ENCODE measurements at places on chromosomes 11 and 22.
A peak's percentile ranks its signal among the peaks of the same experiment; 100 is the strongest.

GRCh38 chr22:32765132-32765618 lies 36.3 kb upstream of the TIMP3 start:
- no peak for DNase-seq

DNA sequence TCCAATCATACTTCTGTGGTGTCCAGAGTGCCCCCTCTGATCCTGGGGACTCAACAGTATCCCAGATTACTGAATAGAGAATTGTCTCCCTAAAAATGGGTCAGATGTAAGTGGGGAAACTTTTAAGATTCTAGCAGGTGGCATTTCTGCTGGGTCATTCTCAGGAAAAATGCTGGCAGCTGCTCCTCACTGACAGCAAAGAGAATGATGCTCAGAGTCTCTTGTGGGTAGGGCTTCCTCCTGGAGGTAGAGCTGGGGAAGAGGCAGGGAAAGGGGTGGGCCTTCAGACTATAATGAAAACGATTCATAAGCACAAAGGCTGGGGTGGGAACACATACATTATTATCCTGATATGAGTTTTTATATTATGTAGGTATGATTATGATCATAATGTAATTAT lies 647.2 kb downstream of the NELL1 start:
- no peak for DNase-seq

GRCh38 chr11:504053-504993 lies 2.7 kb downstream of the RNH1 start:
- DNase-seq: no peak

- DNase-seq: no peak
These were observed 9.6 kb upstream of the C1QTNF6 start for GRCh38 chr22:37197451-37198257.

DNA sequence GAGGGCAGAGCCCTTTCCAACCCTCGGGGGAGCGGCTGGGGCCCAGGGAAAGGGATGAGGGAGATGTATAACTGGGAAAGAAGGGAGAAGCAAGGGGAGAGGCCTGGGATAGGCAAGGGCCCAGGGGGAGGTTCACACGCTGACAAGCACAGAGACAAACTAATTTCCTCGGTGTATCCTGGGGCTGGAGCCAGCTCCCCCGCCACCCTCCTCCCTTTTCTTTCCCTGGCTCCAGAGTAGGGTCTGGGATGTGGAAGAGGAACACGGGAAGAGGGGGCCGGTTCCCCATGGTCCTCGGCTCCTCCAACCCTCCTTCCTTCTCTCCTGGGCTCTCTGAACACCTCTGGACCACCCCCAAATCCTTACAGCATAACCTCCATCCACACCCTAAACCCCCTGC lies 6.9 kb downstream of the CLCF1 start:
- no peak for DNase-seq

GRCh38 chr11:15342163-15342562 lies 227.4 kb downstream of the INSC start:
- DNase-seq: no peak

GRCh38 chr11:130124096-130124495 lies 35.5 kb upstream of the ST14 start:
- peak; percentile 74 for DNase-seq

DNA sequence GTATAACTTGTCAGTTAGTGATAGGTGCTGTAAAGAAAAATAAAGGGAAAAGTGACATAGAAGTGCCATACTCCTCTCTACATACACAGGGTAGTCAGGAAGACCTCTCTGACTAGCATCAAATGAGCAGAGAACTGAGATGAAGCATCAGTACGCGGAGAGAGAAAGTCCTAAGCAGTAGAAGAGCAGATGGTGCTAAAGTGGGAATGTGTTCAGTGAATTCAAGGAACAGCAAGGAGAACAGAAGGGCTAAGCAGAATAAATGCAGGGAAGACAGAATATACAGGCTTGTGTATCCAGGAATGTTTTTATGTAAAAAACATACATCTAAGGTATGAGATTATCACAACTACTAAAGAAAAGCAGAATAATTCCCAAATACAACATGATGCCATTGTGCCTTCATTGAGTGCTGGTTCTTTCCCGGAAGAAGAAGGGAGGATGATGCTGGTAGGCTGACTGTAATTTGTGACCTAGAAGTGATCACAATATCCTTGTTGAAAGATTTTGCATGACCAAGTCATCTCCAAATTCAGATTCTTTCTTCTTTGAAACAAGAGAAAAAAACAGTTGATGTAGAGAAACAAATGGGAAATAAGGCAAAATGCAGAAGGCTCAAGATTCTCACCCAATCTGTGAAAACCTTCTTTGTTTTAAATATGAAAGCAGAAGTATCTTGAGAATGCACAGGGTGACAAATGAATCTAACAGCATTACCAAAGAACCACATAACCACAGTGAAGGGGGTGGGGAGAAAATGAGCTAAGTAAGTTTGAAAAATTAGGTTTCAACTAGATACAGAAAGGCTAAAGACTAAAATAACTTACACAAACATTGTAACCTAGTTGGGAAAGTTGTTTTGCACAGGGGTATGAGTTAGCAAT lies 20.5 kb downstream of the MRE11 start:
- peak; percentile 44 for DNase-seq

- DNase-seq: no peak
These were observed 68.9 kb downstream of the CYTH4 start for GRCh38 chr22:37351232-37351631.

DNA sequence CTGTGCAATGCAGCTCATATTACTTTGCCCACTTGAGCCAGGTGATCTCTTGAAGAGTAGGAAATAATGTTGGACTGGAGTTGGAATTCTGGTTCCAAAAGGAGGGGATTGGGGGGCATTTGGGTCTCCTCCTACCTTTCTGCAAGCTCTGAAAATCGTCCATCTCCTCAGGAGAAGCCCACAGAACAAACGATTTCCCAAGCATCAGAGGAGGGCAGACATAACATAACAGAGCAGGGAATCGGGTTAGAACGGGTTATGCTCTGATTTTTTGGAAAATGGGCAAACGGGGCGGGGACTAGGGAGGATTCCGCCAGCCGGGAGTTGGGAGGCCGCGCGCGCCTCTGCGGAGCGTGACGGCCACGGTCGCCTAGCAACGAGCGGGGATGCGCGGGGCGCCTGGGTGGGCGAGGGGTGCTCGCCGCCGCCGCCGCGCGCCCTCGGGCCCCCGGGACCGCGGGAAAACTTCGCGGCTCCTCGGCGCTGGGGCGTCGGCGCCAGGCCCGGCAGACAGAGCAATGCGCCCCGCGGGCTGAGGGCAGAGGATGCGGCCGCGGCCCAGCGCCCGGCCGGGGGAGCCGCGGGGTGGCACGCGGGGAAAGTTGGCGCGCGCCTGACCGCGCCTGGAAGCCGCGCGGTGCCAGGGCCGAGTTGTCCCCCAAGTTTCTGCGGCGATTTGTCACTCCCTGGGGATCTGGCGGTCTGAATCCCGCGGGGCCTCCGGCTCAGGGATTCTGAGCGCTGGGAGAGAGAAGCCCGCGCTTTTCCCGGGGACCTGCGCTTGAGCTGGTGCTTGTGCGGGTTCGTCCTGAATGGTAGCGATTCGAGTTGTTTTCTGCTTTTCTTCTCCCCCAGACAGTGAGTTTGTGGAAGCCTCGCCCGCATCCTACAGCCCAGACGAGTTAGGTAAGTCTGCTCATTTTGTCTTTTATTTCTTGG lies 27.8 kb upstream of the AMOTL1 start:
- no peak for DNase-seq

GRCh38 chr11:95915051-95915450 lies 8.9 kb downstream of the MTMR2 start:
- DNase-seq: no peak

- DNase-seq: no peak
These were observed 22.0 kb upstream of the MYRF start for GRCh38 chr11:61730240-61730994.

GRCh38 chr11:63883791-63884190 lies 33.2 kb downstream of the RCOR2 start:
- DNase-seq: no peak

DNA sequence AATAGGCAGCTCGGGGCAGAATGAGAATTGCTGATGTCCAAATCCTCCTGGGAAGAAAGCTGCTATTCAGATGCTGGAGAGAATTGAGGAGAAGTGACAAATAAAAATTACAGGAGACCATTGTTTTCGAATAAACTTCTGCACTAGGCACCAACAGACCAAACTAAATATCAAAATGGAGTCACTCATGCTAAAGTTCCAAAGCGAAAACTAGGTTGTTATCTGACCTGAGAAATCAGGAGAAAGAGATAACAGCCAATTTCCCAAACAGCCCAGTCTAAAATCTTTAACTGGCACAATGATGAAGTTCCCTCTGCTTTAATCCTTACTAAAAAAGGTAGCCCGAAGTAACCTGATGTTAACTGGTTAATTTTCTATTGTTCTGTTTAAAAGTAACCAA lies 112.8 kb upstream of the APOA1 start:
- no peak for DNase-seq

- DNase-seq: no peak
These were observed 565.8 kb downstream of the BUD13 start for GRCh38 chr11:116207019-116207418.

DNA sequence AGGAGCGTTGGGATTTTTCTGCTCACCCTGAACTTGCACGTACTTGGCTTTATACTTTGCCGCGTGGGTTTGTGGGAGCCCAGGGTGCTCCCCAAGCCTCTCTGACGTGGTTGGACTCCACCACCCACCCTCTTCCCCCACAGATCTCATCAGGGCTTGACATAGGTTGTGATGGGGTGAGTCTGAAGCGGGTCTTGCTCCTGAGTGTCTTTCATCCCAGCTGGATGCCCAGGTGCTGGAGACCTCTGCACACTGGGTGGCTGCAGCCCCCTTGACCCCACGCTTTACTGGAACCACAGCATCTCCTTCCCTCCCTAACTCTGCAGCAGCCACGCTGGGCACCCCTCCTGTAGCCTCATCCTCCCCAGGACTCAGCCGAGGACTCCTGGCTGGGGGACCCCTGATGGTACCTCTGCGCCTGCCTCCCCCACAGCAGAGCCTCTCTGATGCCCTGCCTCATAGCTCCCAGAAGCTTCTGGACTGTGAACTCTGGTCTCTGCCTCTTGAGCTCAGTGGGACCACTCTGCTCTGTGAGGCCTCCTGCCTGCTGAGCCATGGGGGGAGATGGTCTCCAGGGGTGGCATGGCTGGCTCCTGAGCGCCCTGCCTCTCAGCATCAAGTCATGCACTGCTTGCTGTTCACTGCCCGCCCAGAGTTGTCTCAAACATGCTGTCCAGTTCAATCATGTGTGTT lies 45.2 kb downstream of the MYEOV start:
- DNase-seq: no peak

- no peak for DNase-seq
These were observed 475.5 kb downstream of the TBC1D22A start for GRCh38 chr22:47237890-47238480.

DNA sequence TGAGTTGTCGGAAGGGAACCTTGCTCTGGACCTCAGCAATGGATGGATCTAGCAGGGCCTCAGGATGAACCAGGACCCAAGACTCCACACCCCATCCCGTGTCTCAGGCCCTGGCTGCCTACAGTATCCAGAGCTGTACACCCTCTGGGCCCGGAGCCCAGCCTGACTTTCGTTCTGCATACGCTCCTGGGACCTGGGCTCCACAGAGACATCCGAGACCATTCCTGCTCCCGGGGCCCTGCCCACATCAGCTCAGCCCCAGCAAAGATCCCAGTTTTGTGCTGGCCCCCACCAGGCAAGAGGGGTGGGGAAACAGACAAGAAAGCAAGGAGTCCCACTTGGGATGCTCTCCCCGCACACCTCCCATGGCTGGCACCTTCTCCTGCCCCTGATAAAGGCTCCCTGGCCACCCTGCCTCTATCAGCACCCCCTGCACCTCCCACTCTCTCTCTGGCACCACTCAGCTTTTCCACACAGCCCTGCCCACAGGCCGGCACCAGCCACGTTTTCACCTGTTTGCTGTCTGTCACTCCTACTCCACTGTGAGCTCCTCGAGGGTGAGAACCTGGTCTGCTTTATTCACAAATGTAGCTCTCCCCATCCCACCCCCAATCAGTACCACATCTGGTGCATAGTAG lies 64.5 kb upstream of the TCF20 start:
- no peak for DNase-seq

- no peak for DNase-seq
These were observed 556 bp downstream of the CDCA5 start for GRCh38 chr11:65083134-65083833.

DNA sequence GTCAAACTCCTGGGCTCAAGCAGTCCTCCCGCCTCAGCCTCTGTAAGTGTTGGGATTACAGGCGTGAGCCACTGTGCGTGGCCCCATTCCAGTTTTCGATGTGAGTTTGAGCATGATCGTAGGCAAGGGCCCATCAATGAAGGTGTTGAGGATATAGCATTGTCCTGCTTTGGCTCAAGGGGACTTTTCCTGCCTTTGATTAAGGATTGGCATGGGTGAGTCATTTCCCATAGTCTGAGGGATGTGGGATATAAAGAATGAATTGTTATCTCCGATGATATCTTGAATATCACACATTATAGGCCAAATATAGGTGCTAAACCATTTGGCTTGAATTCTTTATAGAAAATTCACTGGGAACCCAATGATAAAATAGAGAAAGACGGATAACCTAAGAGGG lies 30.4 kb downstream of the STIM1 start:
- DNase-seq: no peak

DNA sequence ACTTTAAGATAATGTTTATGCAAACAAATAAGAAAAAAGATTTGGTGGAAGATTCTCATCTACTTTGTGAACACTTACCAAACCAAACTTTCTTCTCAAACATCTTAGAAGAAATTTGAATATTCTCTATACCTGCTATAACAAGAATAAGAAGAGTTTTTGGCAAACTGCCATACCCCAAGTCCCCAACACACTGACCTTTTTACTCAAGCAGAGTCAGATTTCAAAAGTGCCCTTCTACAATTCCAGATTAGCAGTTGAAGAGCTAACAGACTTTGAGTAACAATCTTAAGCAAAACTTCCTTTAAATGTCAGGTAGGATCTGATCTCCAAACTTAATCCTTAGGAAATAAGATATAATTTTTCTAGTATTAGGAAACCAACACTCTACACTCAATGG lies 33.9 kb downstream of the TSG101 start:
- DNase-seq: no peak

- DNase-seq: peak; percentile 37
These were observed at the start of gene RAB38 for GRCh38 chr11:88174709-88175568. RAB38 (minus strand) TSS chr11:88175443; CDS start chr11:88175384, 59 bp downstream.

DNA sequence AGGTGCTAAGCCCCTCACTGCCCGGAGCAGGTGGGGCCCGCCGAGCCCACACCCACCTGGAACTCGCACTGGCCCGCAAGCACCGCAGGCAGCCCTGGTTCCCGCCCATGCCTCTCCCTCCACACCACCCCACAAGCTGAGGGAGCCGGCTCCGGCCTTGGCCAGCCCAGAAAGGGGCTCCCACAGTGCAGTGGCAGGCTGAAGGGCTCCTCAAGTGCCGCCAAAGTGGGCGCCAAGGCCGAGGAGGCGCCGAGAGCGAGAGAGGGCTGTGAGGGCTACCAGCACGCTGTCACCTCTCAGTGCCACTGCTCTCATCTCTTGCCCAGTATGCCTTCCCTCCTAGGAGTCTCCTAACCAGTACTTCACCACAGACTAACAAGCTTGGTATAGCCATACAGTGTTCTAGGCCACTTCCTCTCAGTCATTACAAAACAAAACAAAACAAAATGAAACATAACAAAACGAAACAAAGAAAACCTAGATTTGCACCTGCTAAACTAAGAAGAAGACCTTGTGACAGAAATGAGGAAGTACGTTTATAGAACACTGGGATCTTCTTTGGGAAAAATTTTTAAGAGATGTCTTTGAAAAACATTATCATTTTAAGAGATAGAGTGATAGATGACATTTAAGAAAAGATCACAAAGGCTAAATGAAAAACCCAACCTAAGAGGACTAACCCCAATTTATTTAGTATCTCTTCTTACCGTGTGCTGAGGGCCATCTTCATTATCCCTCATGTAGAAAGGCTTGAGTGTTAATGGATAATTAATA lies 47.7 kb upstream of the GAB2 start:
- DNase-seq: peak; percentile 57

- DNase-seq: no peak
These were observed 51.1 kb downstream of the MUC6 start for GRCh38 chr11:985406-985805.
